Head of caudate nucleus (tissue), 42 donors: ENCODE measurements at places on chromosomes 16 and 17.

DNA sequence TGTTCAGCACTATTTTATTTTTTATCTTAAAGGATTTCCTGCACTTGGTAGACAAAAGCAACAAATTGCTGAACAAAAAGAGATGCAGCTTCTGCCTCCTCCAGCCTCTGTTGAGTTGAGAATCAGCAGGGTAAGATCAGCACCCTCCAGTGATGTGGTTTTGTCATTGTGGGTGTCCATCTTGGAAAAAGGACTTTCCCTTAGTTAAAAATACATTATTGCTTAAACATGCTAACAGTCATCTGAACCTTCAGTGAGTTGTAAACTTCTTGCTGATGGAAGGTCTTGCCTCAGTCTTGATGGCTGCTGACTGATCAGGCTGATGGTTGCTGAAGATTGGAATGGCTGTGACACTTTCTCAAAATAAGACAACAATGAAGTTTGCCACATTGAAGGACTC, 101.2 kb downstream of the PHKB start:
- DNase-seq, result no peak

DNA sequence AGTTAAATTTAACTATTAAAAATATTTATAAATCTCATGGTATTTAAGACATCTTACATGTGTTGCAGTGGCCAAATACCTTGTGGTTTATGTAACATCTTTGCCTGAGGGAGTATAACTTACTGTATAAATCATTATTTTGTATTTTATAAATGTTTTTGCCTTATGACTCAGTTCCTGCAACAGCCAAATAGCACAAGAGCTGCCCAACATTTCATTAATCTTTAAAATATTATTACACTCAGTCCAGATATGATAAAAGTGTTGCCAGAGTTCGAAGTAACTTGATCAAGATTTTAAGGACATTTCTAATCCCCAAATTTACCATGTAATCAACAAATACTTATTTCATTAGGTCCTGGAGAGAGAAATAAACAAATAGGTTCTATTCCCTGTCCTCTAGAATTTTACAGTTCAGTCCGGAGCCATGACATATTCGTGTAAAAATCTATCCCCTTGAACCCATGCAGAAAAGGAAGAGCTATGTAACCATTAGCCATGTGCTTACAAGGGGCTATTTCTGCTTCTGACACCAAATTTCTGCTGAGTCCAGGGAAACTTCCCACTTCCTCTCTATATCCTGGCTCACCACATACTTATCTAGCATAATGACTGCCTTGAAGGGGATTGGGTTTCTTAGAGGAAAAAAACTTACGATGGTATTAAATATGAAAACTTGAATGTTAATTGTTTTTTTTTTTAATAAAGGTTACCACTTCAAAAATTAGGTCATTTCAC, 44.0 kb downstream of the IRX6 start:
- DNase-seq, result no peak

DNA sequence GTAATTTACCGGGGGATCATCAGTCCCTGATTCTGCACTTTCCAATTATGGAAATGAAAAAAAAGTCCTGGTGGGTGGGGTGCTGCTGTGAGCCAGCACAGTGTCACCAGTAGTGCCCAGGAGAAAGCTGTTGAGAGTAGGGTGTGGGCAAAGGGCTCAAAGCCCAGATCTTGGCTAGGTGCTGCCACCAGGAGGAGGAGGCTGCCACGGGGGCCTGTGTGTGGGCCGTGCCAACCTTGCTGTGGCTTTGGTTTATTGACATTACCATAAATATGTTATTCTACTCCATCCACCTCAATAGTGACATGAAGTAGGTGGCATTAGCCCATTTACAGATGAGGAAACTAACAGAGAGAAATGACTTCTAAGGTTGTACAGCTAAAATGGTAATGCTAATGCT, 6.7 kb upstream of the PRPSAP2 start:
- DNase-seq, result no peak

GRCh38 chr16:49513040-49513439, 139.4 kb downstream of the C16orf78 start:
- no peak for DNase-seq

DNA sequence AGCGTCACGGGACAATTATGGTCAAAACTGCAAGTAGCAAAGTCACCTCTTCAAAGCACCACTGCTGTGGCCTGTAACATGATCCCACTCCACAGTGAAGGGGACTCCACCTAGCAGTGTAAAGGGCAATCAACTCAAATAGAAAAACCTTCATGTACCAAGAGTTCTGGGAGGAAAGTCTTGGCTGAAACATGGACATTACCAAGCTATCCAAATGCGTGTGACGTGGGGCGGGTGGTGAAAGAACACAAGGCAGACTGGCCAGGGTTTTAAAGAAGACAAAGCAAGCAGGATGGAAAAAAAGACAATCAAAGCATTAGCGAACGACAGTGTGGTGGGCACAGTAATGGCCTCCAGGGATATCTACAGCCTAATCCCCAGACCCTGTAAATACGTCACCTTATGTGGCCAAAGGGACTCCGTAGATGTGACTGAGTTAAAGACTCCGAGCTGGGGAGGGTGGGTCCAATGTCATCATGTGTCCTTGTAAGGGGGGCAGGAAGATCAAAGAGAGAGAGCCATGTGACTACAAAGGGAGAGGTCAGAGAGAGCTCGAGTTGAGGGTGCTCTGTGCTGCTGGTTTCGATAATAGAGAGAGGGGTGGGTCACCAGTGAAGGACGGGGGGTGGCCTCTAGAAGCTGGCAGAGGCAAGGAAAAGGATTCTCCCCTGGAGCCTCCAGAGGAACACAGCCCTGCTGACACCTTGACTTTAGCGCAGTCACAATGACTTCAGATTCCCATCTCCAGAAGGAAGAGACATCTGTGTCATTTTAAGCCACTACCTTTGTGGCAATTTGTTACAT, 6.0 kb downstream of the HSDL1 start:
- no peak for DNase-seq

- no peak for DNase-seq
Measured at GRCh38 chr17:28532050-28532960, 20.1 kb downstream of the UNC119 start.
